ENCODE measurements at places on chromosomes 4 and X. TPM values are rescaled to one million over a fixed set of nuclear protein-coding genes. Genes with fewer than 3 reads are reported as not detected.
A peak's percentile ranks its signal among the peaks of the same experiment; 100 is the strongest.

- no peaks in the 10 kb centered on the region for H3K4me1 ChIP-seq
- H3K36me3 ChIP-seq = no peaks in the 10 kb centered on the region
- H3K4me3 ChIP-seq = no peak overlapping the region
- H3K27ac ChIP-seq = no peak overlapping the region
- no peaks in the 10 kb centered on the region for H3K27me3 ChIP-seq
- DNase-seq = no peak
These were observed 9.1 kb upstream of the MAGED4B start for GRCh38 chrX:52078131-52078530.

- no peak overlapping the region for H3K4me3 ChIP-seq
- no peak overlapping the region for H3K27ac ChIP-seq
- H3K4me1 ChIP-seq = no peaks in the 10 kb centered on the region
These were observed 42.9 kb downstream of the USP26 start for GRCh38 chrX:133053861-133054598.

- H3K27ac ChIP-seq = no peak overlapping the region
- H3K4me3 ChIP-seq = no peak overlapping the region
- no peaks in the 10 kb centered on the region for H3K36me3 ChIP-seq
- no peaks in the 10 kb centered on the region for H3K4me1 ChIP-seq
- DNase-seq = no peak
These were observed 11.7 kb upstream of the STATH start for GRCh38 chr4:69984030-69984443.

GRCh38 chrX:9151772-9152307 lies 117.9 kb upstream of the FAM9B start:
- DNase-seq = no peak
- H3K4me1 ChIP-seq = no peaks in the 10 kb centered on the region
- no peaks in the 10 kb centered on the region for H3K36me3 ChIP-seq
- H3K27me3 ChIP-seq = no peaks in the 10 kb centered on the region
- H3K27ac ChIP-seq = no peak overlapping the region
- no peak overlapping the region for H3K4me3 ChIP-seq

GRCh38 chr4:174173360-174173759 lies 110.1 kb downstream of the FBXO8 start:
- no peaks in the 10 kb centered on the region for H3K27me3 ChIP-seq
- no peak overlapping the region for H3K27ac ChIP-seq
- DNase-seq = no peak

GRCh38 chrX:153726286-153727122 lies 1.8 kb downstream of the ABCD1 start:
- peaks cover 55% of the 10 kb centered on the region for H3K4me1 ChIP-seq
- no peaks in the 10 kb centered on the region for H3K27me3 ChIP-seq
- H3K4me3 ChIP-seq = no peak overlapping the region
- peaks cover 6% of the 10 kb centered on the region for H3K36me3 ChIP-seq
- H3K27ac ChIP-seq = peak overlapping the region; percentile 71

DNA sequence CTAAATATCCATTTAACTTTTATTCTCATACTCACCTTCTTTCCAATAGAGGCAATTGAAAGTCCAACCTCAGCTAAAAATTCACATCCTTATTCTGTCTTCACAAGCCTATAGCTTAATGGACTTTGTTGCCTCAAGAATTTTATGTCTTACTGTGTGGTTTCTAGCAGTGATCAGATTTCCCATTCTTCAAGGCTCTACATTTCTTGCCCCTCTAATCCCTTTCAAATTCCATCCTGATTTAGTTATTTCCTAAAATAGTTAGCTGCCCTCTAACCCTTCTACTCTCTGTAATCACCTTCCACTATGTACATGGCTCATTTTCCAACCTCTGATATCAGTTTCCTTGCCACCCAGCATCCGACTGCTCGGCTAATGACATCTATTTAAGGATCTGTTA lies 204.1 kb upstream of the CENPE start:
- H3K27ac ChIP-seq = no peak overlapping the region
- no peaks in the 10 kb centered on the region for H3K27me3 ChIP-seq

- peaks cover 24% of the 10 kb centered on the region for H3K4me1 ChIP-seq
- no peaks in the 10 kb centered on the region for H3K27me3 ChIP-seq
- no peaks in the 10 kb centered on the region for H3K36me3 ChIP-seq
- DNase-seq = no peak
These were observed 63.8 kb downstream of the PTPN13 start for GRCh38 chr4:86657910-86658309.

DNA sequence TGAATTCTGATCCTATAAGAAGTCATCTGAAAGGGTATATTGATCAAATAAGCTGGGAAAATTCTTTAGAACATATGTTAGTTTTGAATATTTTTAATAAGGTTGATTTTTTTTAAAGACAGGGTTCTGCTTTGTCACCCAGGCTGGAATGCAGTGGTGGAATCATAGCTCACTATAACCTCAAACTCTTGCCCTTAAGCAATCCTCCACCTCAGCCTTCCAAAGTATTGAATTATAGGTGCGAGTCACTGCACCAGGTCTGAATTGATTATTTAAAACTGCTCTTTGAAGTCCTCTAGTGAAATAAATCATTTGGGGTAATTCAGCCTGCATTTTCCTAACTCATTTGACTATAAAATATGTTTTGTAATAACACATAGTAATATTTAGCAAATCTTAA lies 812.3 kb downstream of the PDHA2 start:
- H3K27ac ChIP-seq = no peak overlapping the region
- no peaks in the 10 kb centered on the region for H3K36me3 ChIP-seq
- H3K27me3 ChIP-seq = no peaks in the 10 kb centered on the region

DNA sequence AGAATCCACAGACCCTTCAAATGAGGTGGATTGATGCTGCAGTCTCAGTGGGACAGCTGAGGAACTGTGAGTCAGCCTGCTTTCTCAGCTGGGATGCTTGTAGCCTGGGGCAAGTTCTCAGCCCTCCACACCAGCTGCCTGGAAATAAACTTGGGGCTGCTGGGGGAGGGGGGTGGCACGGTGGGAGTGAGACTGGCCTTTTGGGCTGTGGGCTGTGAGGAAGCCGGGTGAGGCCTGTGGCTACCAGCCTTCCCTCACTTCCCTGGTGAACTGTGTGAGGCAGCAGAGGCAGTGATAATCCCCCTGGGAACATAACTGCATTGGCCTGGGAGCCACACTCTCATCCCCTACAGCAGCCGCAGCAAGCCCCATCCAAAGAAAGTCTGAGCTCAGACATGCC lies 114.5 kb upstream of the GUCY1A1 start:
- no peaks in the 10 kb centered on the region for H3K36me3 ChIP-seq
- no peak overlapping the region for H3K4me3 ChIP-seq
- no peaks in the 10 kb centered on the region for H3K4me1 ChIP-seq
- no peak for DNase-seq
- no peaks in the 10 kb centered on the region for H3K27me3 ChIP-seq

GRCh38 chr4:146508229-146508939 lies 13.4 kb downstream of the SLC10A7 start:
- H3K4me1 ChIP-seq = no peaks in the 10 kb centered on the region
- H3K4me3 ChIP-seq = no peak overlapping the region
- no peaks in the 10 kb centered on the region for H3K36me3 ChIP-seq
- no peaks in the 10 kb centered on the region for H3K27me3 ChIP-seq
- H3K27ac ChIP-seq = no peak overlapping the region

DNA sequence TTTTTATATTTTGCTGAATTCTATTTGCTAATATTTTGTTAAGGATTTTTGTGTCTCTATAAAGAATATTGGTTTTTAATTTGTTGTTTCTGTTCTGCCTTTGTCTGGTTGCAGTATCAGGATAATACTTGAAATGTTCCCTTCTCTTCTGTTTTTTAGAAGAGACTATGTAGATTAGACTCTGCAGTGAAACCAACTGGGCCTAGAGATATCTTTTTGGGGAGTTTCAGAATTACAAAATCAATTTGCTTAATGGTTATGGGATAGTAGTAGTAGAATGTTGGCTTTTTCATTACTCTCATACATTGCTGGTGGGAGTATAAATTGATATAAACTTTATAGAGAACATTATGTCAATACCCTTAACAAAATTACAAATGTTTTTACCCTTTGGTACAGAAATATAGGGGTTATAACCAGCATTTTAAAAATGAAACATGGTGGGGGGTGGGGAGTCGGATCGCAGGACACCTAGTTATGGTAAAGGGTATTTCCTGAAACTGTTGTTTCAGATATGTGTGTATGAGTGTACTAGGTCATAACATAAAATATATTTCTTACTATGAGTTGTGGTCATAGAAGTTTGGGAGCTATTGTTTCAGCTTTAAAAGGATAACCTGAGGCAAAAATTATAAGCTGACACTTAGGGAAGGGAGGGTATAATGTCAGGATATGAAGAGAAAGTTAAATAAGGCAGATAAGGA lies 29.0 kb downstream of the CLOCK start:
- H3K4me1 ChIP-seq = peaks cover 8% of the 10 kb centered on the region
- H3K36me3 ChIP-seq = no peaks in the 10 kb centered on the region
- H3K27me3 ChIP-seq = no peaks in the 10 kb centered on the region
- H3K27ac ChIP-seq = no peak overlapping the region
- DNase-seq = no peak
- no peak overlapping the region for H3K4me3 ChIP-seq

GRCh38 chr4:99610605-99611175 lies 36.1 kb downstream of the MTTP start:
- no peaks in the 10 kb centered on the region for H3K36me3 ChIP-seq
- H3K27me3 ChIP-seq = no peaks in the 10 kb centered on the region
- peak overlapping the region; percentile 17 for H3K27ac ChIP-seq
- H3K4me1 ChIP-seq = no peaks in the 10 kb centered on the region

- H3K36me3 ChIP-seq = no peaks in the 10 kb centered on the region
- no peaks in the 10 kb centered on the region for H3K4me1 ChIP-seq
These were observed 72.6 kb downstream of the WWC2 start for GRCh38 chr4:183171484-183172267.

DNA sequence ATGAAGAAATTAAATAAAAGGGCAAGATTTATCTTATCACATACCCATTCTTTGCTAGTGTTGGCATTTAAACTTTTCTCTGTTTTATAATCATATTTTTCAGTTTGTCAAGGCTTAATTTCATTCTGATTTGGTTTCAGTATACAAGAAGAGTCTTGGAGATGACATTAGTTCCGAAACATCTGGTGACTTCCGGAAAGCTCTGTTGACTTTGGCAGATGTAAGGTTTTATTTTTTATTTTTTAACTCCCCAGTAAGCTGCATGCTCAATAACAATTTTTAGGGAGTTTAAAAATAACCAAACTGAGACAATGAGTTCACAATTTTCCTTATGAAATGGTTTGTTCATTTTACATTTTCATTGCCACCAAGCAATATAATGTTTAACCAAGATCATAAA lies 39.8 kb downstream of the ANXA3 start:
- no peaks in the 10 kb centered on the region for H3K36me3 ChIP-seq
- no peak for DNase-seq
- H3K4me1 ChIP-seq = peaks cover 23% of the 10 kb centered on the region
- no peak overlapping the region for H3K4me3 ChIP-seq

DNA sequence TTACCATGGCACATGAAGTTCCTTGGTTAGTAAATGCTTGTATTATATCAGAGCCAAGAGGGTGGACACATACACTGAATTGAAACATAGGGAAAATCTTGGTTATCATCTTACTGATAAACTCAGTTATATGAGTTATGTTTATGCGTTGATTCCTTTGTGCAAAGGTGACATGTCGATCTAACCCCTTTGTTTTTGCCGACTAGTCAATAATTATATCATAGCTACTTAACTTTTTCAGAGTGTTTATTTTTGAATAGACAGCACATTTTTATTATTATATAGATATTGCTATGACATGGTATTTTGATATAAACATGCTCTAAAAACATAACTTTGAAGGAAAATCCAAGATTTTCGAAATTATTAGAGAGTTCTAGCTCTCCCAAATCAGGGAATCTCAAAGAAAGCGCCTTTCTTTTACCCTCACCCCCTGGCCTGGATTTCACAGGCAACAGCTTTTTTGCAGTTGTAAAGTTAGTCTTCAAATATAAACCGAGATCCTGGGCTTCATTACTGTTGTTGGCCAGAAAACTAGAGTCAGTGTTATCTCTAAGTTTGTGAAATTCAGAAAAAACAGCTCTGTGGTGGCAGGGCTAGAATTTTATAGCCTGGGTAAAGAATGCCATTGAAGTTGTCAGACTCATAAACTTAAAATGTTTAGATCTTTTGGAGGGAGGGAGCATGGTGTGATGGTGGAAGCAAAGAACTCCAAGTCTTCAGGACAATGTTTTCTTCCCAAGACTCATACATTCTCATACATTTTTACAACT lies 45.8 kb upstream of the PITX2 start:
- no peak for DNase-seq
- no peaks in the 10 kb centered on the region for H3K27me3 ChIP-seq
- H3K36me3 ChIP-seq = no peaks in the 10 kb centered on the region
- H3K4me3 ChIP-seq = no peak overlapping the region

- H3K27me3 ChIP-seq = no peaks in the 10 kb centered on the region
- DNase-seq = no peak
- H3K4me1 ChIP-seq = no peaks in the 10 kb centered on the region
- no peaks in the 10 kb centered on the region for H3K36me3 ChIP-seq
These were observed 594.5 kb downstream of the ARAP2 start for GRCh38 chr4:35649778-35650177.

DNA sequence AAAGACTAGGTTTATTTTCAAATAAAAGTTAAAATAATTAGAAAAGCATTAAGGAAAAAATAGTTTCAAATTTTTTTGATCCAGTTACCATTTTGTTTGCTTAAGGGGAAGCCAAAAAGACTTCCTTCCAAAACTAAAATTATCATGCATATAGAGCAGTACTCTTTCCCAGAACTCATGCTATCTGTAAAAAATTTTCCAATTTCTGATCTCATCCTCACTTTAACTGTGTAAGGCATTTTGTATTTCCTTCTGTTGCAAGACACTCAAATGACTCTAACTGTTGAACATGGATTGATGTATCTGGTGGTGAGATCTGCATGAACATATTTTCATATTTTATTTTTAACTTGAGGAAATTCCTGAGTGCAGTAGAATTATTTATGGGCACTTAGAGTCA lies 150.1 kb downstream of the ADAM29 start:
- no peaks in the 10 kb centered on the region for H3K27me3 ChIP-seq
- DNase-seq = no peak
- no peaks in the 10 kb centered on the region for H3K36me3 ChIP-seq

DNA sequence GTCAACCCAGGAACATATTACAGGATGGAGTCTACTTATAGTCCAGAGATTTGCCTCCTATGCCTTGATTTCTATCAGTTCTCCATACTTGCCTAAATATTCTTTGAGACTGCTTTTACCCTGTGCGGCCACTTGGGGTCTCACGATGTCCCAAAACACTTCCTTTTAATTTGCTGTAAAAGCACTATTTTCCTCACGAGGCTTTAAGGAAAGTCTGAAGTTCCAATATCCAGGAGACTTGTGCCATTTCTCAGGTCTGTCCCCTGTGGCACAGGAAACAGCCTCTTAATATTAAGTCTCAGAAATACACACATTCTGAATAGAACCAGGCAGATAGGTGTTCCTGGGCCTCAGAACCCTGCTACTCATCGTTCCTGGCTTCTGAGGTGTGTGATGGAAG lies 142.9 kb downstream of the TMEM164 start:
- H3K27ac ChIP-seq = peak overlapping the region; percentile 36
- no peak overlapping the region for H3K4me3 ChIP-seq
- H3K4me1 ChIP-seq = peaks cover 21% of the 10 kb centered on the region
- peaks cover 5% of the 10 kb centered on the region for H3K36me3 ChIP-seq
- H3K27me3 ChIP-seq = no peaks in the 10 kb centered on the region
- no peak for DNase-seq

LGI2 gene
- total RNA-seq = 0.57 TPM

FAM184B gene
- 0.19 TPM for total RNA-seq

CLGN gene
- total RNA-seq = 0.70 TPM

FGD1 gene
- total RNA-seq = 7.5 TPM

TMPRSS11B gene
- total RNA-seq = 60.0 TPM

TMSB15A gene
- not detected for total RNA-seq

PDHA1 gene
- total RNA-seq = 69.9 TPM

OCRL gene
- 13.4 TPM for total RNA-seq

ZFP92 gene
- 0.97 TPM for total RNA-seq

PCDH7 gene
- 68.9 TPM for total RNA-seq

GPR50 gene
- 0.19 TPM for total RNA-seq

TCEAL2 gene
- 3.2 TPM for total RNA-seq

TBC1D25 gene
- 7.4 TPM for total RNA-seq
